Mammary epithelial cell (primary cell): ENCODE measurements at places on chromosomes 7 and 10.

DNA sequence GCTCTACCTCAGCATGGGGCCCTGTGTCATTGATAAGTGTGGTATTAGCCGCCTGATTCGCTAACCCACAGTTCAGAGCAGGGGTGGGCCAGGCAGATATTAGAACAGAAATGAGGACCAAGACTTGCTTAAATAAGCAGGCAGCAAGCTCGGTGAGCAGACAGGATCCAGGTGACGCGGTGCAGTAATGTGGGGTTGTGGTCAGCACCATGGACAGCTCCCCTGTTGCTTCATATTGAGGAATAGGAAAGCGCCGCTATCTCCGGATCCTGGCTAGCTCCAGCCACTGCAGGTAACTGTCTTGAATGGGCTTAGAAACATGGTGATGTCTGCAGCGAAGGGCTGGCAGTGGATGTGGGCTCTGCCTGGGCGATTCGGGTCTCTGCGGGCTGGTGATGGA, 51.3 kb upstream of the GPR26 start:
- DNase-seq: peak; percentile 52

- DNase-seq: no peak
Observed at GRCh38 chr10:131047501-131047900, 264.0 kb downstream of the TCERG1L start.

GRCh38 chr10:28403090-28403489, 100.2 kb upstream of the MPP7 start:
- no peak for DNase-seq

- no peak for DNase-seq
Observed at GRCh38 chr10:3173171-3173878, 743 bp upstream of the PITRM1 start.

- peak; percentile 80 for DNase-seq
Observed at GRCh38 chr7:2115760-2116447, 116.8 kb downstream of the MAD1L1 start.

GRCh38 chr7:125090596-125090995, 161.0 kb upstream of the POT1 start:
- peak; percentile 38 for DNase-seq

GRCh38 chr10:123926401-123927264, 35.0 kb upstream of the CPXM2 start:
- peak; percentile 53 for DNase-seq

DNA sequence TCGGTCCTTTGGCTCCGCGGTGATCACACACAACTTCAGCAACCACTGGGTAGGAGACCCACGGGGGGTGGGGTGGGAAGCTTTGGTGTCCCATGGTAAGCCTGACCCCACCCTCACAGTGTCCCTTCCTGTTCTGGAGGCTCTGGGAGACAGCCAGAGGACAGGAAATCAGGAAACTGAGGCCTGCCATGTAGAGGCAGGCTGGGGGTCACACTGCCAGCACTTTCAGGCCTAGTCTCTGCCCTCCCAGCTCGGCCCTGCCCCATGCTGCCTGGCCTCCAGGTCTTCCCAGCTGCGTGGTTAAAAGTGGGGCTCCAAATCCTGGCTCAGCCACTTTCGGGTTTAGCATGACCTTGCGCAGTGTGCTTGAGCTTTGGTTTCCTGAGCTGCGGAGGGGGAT, 10.9 kb downstream of the AQP1 start:
- no peak for DNase-seq

DNA sequence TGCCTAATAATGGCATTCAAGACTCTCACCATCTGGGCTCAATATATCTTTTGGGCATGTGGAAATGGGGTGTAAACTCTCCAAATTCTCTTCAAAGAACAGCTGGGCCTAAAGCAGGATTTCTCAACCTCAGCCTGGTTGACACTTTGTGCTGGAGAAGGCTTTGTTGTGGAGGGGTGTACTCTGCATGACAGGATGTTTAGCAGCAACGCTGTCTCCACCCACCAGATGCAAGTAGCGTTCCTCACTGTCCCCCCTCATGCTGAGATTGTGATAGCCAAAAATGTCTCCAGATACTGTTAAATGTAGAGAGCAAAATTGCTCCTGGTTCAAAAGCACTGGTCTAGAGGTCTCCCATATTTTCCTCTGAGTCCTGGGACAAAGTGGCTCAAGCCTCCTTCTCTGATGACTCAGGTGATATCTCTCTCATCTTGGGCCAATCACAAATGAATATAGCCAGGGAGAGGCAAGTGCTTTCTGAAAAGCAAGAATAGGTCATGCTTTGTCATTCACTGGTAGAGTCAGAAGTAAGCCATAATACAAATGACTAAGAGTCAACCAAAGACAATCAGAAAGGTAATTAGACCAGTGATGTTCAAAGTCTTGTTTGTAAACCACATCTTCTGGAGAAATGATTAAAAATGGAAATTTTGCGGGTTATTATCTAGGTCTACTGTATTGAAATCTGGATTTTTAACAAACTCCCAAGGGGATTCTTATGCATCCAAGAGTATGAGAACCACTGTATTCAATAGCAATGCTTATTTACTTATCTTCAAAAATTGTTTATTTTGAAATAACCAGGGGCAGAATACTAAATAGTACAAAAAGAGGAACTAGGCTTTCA, 330.8 kb downstream of the PTEN start:
- peak; percentile 84 for DNase-seq

- DNase-seq: no peak
Observed at GRCh38 chr10:86553639-86554038, 32.0 kb upstream of the WAPL start.

GRCh38 chr7:112386619-112387018, 63.6 kb upstream of the IFRD1 start:
- no peak for DNase-seq

GRCh38 chr7:129298268-129298893, 73.6 kb downstream of the AHCYL2 start:
- peak; percentile 25 for DNase-seq

DNA sequence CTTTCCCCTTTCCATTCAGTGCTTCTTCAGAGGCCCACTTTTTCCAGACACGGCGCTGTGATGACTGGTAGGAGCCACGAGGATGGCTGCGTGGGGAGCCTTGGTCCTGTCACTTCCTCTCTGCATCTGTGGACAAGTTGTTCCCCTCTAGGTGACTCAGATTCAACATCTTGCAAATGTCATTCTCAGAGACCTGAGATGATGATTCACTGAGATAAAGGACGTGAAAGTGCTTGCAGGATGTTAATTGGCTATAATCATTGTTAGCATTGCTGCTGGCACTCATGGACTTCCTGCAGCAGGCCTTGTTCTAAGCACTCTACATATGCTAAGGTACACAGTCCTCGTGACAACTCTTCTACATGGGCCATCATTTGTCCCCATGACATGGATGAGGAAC, 489.8 kb upstream of the ZMIZ1 start:
- peak; percentile 5 for DNase-seq

- peak; percentile 79 for DNase-seq
Observed at GRCh38 chr10:73998929-73999691, 1.2 kb downstream of the VCL start.

- peak; percentile 80 for DNase-seq
Observed at GRCh38 chr10:52229291-52229931, 84.7 kb upstream of the DKK1 start.
